ENCODE measurements at places on chromosomes 11 and 22.
A peak's percentile ranks its signal among the peaks of the same experiment; 100 is the strongest.

- no peak for DNase-seq
Measured at GRCh38 chr11:122698392-122698791, 42.9 kb downstream of the UBASH3B start.

GRCh38 chr11:134060316-134060715 is 8.6 kb upstream of the JAM3 start:
- DNase-seq: no peak

GRCh38 chr11:47235163-47235562 is 13.5 kb downstream of the ACP2 start:
- no peak for DNase-seq

GRCh38 chr22:42376711-42377554 is 55.3 kb downstream of the NFAM1 start:
- DNase-seq: peak; percentile 59

DNA sequence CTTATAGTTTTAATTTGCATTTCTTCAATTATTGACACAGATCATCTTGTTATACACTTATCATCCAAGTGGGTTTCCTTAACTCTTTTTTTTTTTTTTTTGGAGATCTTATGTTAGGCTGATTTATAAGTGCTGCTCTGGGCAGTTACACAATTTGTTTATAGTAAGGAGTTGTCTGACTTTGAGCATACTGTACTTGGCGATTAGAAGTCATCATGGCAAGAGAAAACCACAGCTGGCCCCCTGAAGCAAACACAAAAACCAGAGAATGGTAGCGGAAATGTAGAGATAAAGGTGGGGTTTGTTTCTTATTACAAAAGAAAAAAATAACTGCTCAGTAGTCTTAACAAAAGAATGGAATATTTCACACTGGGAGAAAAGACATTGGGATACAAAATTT is 292.6 kb downstream of the SWAP70 start:
- DNase-seq: no peak

DNA sequence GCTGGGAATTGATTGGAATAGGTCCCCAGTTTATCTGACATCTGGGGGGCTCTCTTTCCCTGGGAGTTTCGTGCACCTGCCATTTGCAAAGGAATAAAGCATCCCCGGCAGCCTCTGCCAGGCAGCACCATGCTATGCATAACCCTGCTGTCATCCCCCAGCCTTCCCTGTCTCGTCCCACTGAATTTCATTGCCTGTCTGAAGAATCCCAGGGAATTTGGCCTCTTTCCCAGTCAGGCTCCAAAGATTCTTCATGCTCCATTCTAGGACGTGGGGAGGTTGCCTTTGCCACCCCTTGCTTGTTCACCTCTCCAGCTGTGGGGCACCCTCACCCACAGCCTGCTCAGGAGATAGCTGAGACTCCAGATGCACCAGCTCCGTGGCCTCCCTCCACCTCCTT is 195.1 kb upstream of the TBCEL start:
- no peak for DNase-seq

- DNase-seq: no peak
Measured at GRCh38 chr11:1639666-1640065, 10.1 kb downstream of the KRTAP5-5 start.

DNA sequence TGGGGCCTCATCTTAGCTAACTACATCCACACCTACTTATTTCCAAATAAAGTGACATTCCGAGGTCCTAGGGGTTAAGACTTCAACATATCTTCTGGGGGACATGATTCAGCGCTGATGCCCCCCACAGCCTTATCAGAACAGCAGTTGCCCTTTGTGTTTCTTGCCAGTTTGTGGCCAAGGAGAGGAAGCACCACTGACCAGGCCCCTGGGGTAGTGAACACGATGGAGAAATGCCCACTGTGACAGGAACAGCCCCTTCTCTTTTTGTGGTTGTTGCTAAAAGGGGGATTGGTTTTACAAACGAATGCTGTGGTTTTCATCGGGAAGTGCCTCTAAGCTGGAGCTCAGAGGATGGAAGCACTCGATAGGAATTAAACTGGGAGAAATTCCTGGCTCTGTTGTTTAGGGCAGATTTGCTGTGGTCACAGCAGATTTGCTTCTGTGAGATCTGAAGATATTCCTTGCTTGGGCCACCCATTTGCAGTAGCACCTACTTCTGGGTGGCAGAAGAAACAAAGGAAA is 88.8 kb downstream of the ABTB2 start:
- DNase-seq: peak; percentile 32

GRCh38 chr11:113904379-113905101 is at the start of gene HTR3B:
Gene HTR3B, plus strand, starts transcription at chr11:113904796. Its CDS starts 138 bp downstream, at chr11:113904934.
- no peak for DNase-seq

DNA sequence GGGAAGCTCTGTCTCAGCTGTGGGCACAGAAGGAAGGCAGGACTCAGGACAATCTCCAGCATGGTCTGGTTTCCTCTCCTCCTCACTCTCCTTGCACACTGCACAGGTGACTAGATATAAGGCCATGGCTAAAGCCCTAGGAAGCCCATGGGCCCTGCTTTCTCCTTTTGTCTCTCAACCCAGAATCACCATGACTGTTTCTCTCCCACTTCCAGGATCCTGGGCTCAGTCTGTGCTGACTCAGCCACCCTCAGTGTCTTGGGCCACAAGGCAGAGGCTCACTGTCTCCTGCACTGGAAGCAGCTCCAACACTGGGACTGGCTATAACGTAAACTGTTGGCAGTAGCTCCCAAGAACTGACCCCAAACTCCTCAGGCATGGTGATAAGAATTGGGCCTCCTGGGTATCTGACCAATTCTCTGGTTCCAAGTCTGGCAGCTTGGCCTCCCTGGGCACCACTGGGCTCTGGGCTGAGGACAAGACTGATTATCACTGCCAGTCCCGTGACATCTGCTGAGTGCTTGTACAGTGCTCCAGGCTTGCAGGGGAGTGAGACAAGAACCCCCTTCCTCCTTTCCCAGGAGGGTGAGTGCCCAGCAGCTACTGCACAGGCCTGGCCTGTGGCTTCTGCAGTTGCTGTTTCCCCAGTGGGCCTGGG is 104.0 kb upstream of the TOP3B start:
- no peak for DNase-seq

GRCh38 chr11:126026579-126026978 is 36.1 kb downstream of the CDON start:
- no peak for DNase-seq

- DNase-seq: no peak
Measured at GRCh38 chr22:22556995-22557925, 1.8 kb downstream of the PRAME start.

DNA sequence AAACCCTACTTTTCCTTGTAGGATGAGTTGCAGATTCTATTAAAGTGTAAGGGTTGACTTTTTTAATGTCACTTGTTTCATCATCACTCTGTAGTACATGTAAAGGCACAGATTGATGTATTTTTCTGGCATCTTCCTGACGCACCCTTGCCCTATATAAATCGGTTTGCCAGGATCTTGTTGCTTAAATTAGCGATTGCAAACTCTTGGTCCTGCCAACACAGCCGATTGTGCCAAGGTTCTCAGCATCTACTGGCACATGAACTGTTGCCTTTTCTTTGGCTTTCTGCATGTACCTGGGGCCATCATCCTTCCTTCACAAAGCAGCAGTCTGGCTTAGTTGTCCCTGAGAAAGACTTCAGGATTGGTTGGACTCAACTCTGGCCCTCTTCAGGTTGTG is 7.5 kb upstream of the LIN7C start:
- DNase-seq: no peak

Data from fibroblast of skin of right quadriceps (primary cell).